Kidney tubule cell (primary cell): ENCODE measurements at places on chromosomes 5 and 9.

GRCh38 chr5:124538191-124538590, 208.2 kb downstream of the ZNF608 start:
- peak; percentile 36 for DNase-seq

- no peak for DNase-seq
These were observed 69.4 kb downstream of the TMC1 start for GRCh38 chr9:72590824-72591223.

- no peak for DNase-seq
These were observed 87.6 kb downstream of the FBXO38 start for GRCh38 chr5:148471379-148471778.

- no peak for DNase-seq
These were observed 273.8 kb downstream of the MSX2 start for GRCh38 chr5:174998131-174998730.

- DNase-seq: no peak
These were observed 17.7 kb downstream of the TMEM252 start for GRCh38 chr9:68522954-68523353.

GRCh38 chr5:169851321-169851850, 128.9 kb downstream of the INSYN2B start:
- DNase-seq: no peak
